Kidney tubule cell (primary cell): ENCODE measurements at places on chromosomes 11 and 22.

- no peak for DNase-seq
Measured at GRCh38 chr11:110912437-110912836, 200.2 kb upstream of the ARHGAP20 start.

DNA sequence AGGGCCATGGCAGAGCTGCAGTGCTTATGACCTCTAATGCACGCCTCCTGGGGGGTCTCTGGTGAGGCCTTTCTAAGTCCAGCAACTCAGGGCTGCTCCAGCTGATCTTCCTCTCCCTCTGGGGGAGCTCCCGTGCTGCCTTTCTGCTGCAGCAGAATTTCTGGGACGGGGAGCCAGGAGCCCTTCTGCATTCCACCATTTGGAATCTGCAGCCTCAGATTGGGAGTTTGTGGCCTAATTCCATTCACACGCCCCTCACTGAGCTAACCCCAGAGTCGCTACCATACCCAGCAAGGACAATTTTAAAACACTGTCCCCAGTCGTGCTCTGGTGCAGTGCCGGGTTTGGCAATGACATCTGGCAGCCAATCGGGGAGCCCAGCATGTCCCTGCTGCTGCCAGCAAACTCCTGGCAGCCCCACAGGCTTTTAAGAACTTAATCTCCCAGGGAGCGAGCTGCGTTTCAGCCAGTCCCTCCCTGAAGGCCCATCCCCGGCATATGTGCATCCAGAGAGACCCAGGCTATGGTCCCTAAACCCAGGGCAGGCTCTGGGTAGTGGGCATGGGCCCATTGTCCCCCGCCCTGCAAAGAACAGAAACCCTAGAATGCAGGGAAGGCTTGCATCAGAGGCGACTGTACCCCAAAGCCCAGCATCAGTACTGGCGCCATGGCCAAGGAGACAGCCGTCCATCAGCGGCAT lies 4.7 kb downstream of the SHANK2 start:
- DNase-seq: no peak

DNA sequence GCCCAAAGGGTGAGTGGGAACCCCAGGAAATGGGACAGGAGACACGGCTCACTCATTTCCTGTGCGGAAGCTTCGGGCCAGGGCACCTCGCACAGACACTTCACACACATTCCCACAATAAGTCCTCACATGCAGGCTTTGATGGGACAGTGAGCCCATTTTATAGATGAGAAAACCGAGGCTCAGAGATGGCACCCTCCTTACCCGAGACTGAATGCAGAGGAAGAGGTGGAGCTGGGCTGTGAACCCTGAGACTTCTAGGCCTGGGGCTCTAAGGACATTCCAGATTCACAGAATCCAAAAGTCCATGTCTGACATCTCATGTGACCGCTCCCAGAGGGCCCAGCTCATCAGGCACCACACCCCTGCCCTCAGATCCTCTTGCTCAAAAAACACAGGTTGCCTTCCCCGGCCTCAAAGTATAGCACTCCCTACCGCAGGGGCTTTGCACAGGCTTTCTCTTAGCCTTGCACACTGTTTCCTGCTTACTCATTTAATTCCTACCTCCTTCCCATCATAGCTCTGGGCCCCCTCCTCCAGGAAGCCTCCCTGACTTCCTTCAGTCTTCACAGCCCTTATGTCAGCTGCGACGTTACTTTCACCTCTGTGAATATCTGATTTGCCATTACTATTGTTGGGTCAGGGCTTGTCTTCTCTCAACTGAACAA lies 57.1 kb upstream of the TCF20 start:
- DNase-seq: no peak

DNA sequence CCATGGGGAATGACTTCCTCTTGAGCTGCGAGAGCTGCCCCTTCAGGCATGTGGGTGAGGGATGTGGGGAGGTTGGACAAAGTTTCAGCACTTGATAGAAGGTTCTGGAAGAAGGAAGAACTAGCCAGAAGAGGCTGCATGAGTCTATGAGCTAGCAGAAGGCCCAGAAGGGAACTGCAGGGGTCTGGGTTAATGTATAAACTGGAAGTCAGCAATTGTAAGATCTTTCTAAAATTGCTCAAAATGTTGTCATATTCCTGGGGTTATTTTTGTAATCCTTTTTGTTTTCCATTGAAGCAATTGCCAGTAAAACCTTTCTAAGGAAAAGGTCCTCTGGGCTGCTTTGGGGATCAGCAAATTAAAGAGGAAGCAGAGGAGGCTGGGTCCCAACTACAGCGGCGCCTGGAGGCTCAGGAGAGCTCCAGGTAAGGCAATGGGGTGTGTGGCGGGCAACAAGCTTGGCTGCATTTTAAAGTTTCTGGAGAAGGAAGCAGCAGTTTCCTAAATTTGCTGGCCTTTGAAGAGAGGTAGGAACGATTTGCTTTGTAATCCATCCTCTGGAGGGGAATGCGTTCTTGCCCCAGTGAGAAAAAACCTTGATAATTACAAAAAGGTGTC lies 29.2 kb downstream of the ADAMTS15 start:
- peak; percentile 54 for DNase-seq

DNA sequence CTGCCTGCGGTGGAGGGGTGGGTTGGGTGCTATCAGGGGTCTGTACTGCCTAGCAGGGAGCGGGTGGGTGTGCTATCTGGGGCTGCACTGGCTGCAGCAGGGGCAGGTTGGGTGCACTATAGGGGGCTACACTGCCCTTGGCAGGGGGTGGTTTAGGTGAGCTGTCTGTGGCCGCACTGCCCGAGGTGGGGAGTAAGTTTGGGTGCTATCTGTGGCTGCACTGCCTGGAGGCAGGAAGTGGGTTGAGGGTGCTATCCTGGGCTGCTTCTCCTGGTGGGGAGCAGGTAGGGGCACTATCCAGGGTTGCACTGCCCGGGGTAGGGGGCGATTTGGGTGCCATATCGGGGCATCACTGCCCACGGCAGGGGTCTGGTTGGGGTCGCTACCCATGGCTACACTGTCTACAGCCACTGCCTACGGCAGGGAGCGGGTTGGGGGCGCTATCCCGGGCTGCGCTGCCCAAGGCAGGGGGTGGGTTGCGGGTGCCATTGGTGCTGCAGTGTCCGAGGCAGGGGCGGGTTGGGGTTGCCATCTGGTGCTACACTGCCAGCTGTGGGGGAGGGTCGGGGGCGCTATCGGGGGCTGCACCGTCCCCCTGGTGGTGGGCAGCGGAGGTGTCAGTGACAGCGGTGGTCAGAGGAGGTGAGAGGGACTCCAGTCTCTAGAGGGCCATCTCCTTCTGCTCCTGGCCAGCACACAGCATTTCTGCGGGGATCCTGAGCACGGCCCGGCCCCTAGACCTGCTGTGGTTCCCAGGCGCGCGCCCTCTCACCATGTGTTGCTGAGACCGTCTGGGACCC lies 1.3 kb upstream of the RFPL2 start:
- DNase-seq: no peak

GRCh38 chr11:119352857-119353260 lies 6.4 kb upstream of the MFRP start:
- DNase-seq: peak; percentile 37

DNA sequence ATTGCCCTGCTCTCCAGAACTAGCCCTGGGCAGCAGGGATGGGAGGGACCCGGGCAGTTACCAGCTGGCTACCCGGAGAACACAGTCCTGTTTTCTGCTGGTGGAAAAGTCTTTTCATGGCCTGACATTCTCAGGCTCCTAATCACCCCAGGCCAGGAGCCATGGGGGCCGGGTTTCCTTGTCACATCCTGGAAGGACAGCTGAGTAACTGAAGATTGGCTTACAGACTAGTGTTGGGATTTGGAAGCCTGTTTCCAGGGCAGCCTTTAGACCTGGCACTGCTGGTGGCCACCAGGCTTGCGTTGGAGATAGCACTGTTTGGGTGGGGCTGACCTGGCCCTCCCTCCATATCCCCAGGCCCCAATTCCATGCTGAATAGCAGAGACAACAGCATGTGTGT lies 349.0 kb downstream of the CTTN start:
- DNase-seq: no peak

DNA sequence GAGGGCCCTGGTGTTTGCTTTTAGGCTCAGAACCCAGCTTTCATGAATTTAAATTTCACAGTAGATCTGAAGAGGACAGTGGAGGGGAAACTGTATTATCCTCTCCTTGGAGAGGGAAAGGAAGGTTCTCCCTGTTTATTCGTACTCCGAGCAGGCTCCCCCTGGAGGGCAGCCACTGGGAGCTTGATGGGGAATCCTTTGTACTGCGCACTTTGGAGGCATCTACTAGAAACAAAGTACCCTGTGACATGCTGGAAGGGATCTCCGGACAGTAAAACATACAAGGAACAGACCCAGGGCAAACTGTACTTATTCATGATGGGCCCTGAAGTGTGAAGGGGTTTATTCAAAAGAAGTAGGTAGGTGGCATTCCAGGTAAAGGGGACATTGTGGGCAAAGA lies 27.2 kb downstream of the NAV2 start:
- no peak for DNase-seq
